Transverse colon (tissue), 4 donors: ENCODE measurements at places on chromosomes 5 and 9. TPM values are rescaled to one million over a fixed set of nuclear protein-coding genes. Genes with fewer than 3 reads are reported as not detected.

- no peak for DNase-seq
Observed at GRCh38 chr5:118646917-118647316, 341.4 kb downstream of the DTWD2 start.

DNA sequence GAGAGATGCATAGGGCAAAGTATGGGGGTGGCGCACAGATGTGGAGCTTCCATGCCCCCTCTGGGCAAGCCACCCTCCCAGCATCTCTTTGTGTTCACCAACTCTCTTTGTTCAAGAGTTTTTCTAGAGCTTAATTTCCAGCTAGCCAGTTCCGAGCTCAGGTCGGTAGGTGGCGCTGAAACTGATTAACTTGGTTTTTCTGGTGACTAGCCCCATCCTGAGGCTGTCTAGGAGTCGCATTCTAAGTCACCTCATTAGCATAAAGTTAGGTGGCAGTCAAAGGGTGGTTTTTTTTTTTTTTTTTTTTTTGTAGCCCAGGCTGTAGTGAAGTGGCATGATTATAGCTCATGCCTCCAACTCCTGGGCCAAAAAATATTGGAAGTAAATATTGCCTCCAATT, 476.4 kb downstream of the KDM4C start:
- DNase-seq, result no peak

- DNase-seq, result no peak
Observed at GRCh38 chr9:10785255-10785654, 172.5 kb upstream of the PTPRD start.

GRCh38 chr5:128538250-128539037, 399 bp upstream of the FBN2 start:
- peak; percentile 37 for DNase-seq

GRCh38 chr9:93340091-93340490, 111.4 kb upstream of the FAM120A start:
- DNase-seq, result no peak

DNA sequence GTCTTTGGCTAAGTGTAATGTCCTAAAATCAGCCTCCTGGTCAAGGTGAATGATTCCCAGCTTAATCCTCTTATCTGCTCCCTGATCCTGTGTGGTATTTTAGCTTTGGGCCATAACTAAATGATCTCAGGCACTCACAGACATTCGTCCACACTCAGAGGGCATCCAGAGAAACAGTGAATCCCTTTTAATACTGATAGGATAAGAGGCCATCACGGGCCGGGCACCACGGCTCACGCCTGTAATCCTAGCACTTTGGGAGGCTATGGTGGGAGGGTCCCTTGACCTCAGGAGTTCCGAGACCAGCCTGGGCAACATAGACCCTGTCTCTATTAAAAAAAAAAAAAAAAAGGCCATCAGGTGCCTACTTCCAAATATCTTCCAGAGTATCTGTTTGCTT, 6.3 kb downstream of the PDCL start:
- no peak for DNase-seq

GRCh38 chr5:149018909-149019443, 43.9 kb downstream of the SH3TC2 start:
- no peak for DNase-seq

DNA sequence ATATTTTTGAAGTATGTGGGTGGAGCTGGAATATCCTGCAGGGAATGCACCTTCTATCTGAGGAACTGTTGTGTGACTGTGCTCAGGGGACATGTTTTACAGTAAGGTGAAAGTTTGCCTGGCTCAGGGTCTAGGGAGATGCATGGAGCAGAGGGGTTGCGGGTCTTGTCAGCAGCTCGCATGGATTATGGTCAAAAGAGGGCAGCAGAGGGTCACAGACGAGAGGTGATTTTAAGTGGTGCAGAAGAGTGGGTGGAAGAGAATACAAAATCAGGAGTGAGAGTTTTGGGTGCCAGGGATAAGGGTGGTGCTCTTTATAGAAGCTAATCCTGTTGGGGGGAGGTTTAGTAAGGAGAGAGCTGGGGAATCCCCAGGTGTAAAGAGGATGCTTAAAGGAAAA, 53.5 kb upstream of the GRIN3A start:
- DNase-seq, result peak; percentile 58

DNA sequence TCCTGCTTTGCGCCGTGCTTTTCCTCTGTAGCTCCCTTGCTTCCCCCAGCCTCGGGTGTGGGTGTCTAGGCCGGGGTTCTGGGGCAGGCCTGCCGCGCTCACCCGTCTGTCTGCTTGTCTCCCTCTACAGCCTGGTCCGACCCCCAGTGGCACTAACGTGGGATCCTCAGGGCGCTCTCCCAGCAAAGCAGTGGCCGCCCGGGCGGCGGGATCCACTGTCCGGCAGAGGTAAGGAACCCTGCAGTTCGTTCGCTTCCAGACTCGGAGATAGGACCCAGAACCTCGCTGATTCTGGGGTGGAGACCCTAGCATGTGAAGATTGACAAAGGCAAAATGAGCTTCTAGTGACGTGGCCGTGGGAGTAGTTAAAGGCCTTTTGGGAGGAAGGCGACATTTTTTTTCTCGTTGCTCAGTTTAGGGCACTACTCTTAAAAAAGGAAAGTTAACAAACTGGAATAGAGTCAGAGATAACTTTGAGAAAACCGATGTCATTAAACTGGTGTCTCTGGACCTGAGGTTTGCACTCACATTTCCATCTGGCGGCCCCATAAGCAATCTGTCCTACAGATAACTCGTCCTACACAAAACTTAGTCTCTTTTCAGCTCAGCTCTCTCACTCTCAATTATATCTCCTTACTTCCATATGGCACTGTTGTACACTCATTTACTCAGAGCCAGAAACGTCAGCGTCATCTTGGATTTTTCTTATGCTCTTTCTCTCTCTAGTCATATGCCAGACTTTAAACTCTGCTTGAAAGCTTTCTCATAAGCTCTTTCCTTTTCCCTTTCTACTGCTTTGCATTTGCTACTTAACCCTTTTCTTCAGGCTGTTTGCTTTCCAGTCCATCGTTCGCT, 561 bp downstream of the SEC61B start:
- DNase-seq, result no peak

DNA sequence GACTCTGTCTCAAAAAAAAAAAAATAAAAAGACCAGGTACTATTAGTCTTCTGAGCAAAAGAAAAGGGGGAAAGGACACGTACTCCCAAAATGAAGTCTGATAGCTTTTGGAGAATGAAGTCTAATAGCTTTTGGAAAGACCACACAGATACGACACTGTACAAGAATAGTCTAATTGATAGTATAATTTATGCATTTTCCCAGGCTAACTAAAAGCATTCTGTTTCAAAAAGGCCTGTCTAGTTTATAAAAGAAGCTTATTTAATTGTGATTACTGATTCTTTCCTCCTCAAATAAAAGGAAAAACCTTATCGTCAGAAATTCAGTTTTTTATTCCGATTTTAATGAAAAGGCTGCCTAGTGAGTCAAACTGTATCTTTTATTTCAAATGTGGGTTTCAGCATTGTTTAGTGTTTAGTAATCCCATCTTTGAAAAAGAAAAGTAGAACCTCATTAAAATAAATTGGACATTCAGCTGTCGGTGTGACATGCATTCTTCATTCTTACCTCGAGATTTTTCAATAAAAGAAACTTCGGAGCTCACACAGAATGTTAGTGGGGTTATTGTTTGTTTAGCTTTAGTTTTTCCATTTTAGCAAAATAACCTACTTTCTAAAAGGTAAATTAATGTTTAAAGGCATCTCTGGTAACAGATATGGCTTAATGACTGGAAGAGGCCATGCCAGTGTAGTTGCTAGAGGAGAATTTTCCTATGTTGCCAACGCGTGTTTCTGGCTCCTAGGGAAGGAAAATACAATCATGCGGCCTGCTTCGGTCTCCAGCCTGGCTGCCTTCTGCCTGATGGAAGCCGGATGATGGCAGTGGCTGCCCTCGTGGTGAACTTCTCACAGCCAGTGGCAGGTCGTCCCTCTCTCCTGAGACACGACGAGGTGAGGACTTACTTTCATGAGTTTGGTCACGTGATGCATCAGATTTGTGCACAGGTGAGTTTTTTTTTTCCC, 70.0 kb downstream of the NLN start:
- no peak for DNase-seq

- no peak for DNase-seq
Observed at GRCh38 chr9:134980991-134981390, 63.3 kb upstream of the FCN1 start.

DNA sequence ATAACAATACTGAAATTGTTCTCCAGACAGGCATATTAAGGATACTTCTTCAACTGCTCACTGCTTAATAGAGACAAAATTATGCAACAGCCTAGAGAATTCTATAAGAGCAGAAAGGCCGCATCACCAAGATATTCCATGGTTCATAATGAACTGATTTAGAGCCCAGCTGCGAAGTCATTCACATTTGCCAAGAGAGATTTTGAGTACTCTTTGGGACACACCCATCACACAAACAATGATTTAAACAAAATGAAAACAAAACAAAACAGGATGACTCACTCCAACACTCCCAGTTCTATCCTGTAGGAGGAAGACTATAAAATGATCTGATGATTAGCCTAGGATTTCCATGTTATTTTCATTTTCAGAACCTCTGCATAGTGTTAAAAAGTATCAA, 145.7 kb upstream of the GNA14 start:
- no peak for DNase-seq

DNA sequence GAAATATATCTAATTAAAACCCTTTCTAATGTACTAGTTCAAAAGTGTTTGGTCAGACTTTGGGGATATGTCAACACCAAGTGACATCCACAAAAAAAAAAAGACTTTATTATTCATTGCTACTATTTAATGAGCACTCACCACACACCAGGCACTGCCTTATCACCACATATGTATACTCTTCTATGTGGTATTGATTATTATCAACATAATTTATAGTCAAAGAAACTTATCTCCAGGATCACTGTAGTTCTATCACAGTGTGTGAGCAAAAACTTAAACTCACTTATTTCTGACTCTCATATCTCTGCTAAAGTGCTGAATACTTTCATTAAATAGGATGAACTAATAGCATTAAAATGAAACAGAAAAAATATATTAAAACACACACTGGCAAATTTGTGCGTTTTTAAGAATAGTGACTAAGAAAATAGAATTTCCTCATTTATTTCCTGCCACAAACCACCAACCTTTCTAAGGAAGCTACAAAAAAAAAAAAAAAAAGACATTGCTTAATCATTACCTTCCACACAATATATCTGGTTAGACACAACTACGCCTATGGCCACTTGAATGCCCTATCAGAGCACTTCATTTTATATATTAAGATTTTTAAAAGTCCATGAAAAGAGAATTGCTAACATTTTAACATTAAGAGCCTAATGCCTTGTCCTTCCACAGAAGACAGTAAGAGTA, 12.8 kb downstream of the SLCO4C1 start:
- DNase-seq, result no peak

DNA sequence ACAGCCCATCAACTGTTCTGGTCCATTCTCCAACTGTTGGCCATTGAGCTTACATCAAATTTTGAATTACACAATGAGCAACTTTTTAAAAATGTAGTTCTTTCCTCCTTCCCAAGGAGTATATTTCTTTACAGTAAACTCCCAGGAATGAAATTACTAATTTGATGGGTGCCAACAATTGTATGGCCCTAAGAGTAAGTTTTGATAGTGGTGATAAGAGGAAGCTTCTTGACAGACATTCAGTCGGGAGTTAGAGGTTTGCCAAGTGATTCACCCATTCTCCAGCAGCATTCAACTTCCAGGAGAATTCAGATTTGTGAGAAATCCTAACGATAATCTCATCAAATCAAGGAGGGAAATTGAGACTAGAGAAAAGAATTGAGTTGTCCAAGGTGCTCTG, 579.9 kb downstream of the ACTL7B start:
- no peak for DNase-seq

DNA sequence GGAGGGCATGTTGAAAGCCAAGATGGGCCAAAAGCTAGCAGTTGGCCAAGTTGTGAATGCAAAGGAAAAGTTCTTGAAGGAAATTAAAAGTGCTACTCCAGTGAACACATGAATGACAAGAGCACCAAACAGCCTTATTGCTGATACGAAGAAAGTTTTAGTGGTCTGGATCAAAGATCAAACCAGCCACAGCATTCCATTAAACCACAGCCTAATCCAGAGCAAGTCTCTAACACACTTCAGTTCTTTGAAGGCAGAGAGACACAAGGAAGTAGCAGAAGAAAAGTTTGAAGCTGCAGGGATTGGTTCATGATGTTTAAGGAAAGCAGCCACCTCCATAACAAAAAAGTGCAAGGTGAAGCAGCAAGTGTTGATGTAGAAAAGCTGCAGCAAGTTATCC, 71.6 kb downstream of the ERCC6L2 start:
- no peak for DNase-seq

AQP7 gene
- total RNA-seq, result 22.1 TPM

DNA sequence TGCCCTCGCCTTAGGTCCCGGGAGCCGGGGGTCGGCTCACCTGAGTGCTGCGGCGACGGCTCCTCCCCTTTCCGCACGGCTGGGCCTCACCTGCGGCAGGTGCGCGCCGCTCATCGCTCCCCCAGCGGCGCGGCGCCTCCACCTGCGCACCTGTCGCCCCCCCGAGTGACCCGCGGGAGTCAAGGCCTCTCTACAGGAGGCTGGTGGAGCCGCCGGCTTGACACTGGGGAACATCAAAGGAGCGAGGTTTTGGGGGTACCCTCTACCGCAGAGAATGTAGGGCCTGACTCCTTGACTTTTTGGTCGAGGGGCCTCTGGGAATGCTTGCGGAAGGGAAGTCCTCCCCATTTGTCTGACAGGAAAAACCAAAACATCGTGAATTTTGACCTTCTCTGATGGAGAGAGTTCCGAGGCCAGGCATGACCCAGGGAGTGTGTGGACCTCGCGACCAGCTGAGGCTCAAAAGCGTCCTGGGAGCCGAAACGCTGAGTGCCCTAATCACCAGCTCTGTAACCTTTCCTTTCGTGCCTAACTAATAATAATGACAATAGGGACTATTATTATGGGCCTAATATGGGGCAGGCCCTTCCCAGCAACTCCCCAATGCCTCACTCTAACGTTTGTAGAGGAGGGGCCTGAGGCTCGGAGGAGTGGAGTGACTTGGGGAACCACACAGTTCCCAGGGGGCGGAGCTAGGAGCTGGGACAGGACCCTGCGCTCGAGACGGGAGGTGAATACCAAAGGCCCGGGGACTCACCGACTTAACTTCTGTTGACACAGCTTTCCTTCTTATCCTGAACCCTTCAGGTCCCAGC, 714 bp upstream of the IER5L start:
- DNase-seq, result no peak

CYLC2 gene
- not detected for total RNA-seq

GRCh38 chr5:163807781-163808180, 302.4 kb downstream of the MAT2B start:
- DNase-seq, result no peak

DNA sequence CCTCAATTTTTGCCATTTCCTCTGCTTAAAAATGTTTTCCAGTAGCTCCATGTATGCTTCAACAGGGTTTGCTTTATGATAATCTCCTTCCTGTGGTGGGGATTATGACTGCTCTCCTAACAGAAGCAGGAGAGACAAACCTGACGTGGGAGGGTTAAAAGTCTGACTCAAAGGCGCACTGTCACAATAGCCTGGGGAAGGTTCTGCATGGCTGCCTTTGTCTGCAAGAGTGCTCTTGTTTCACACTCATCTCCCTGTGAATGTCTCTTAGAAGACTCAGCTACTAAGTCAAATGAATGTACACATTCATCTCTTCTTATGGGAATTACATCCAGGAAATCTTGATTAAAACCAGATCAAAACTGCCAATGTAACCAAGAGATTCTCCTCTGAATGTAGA, 90.9 kb upstream of the MTAP start:
- no peak for DNase-seq
